ELR (cell line): ENCODE measurements at places on chromosomes 11 and 22.

GRCh38 chr11:71435278-71435951, 12.8 kb downstream of the DHCR7 start:
- DNase-seq, result no peak

GRCh38 chr22:45493286-45493771, 9.4 kb upstream of the FBLN1 start:
- no peak for DNase-seq

DNA sequence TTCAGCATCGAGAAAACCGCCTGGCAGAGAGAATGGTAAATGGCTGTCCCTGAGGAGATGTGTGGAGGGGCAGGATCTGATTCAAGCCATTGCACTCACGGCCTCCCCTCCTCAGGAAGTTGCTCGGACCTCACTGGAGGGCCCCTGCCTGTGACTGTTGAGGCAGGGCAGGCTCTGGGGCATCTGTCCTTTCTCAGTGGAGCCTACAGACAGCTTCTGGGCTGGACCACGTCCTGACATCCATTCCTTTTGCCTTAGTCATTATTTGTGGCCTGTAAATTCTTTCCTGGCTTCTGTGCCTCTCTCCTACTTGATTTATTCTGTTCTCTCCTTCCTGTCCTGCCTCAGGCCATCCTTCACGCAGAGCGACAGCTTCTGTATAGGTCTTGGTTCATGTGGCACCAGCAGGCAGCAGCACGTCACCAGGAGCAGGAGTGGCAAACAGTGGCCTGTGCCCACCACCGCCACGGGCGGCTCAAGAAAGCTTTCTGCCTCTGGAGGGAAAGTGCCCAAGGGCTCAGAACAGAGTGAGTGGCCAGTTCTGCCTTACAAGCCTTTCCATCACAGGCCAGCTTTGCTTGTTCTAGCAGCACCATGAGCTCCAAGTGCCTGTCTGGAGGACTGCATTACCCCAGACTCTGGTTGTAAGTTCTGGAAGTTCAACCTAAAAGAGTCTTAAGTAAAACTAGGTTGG, 59.6 kb downstream of the PISD start:
- peak; percentile 95 for DNase-seq

- peak; percentile 73 for DNase-seq
These were observed 72.0 kb downstream of the SYN3 start for GRCh38 chr22:32985899-32986765.

GRCh38 chr11:64095273-64095817, 59.6 kb downstream of the FLRT1 start:
- no peak for DNase-seq

GRCh38 chr22:49450498-49450897, 377.2 kb downstream of the BRD1 start:
- no peak for DNase-seq

DNA sequence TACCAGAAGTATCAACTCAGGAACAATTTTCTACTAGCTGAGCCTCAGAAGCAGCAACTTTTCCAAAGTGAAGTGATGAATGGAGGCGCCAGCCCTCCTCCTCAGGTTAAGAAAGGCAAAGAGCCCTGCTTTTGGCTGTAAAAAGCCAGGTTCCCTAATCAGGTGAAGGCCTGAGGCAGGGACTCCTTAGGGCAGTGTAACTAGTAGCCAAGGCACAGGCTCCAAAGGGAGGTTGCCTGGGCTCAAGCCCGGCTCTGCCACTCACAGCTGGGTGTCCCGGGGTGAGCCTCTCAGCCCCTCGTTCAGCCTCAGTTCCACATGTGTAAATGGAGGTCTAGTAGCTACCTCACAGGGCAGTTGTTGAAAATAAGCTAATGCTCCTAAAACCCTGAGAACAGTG, 19.5 kb downstream of the TSKU start:
- DNase-seq, result no peak

DNA sequence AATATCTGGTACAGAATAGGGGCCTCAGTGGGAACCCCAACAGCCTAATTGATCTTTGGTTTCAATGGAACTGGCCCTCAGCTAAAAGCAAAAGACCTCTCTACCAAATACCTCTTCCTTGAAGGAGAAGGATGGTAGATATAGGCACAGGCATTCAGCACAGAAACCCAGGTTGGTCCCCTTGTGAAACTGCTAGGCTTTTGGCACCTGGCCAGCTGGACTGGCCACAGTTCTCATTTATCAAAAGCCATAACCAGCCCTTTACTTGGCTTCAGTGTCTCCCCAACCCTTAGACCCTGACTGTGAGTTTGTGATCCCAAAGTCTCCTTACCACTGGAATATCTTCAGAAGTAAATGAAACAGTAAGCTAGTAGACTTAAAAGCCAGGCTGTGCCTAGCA, 152.9 kb downstream of the TENM4 start:
- no peak for DNase-seq

DNA sequence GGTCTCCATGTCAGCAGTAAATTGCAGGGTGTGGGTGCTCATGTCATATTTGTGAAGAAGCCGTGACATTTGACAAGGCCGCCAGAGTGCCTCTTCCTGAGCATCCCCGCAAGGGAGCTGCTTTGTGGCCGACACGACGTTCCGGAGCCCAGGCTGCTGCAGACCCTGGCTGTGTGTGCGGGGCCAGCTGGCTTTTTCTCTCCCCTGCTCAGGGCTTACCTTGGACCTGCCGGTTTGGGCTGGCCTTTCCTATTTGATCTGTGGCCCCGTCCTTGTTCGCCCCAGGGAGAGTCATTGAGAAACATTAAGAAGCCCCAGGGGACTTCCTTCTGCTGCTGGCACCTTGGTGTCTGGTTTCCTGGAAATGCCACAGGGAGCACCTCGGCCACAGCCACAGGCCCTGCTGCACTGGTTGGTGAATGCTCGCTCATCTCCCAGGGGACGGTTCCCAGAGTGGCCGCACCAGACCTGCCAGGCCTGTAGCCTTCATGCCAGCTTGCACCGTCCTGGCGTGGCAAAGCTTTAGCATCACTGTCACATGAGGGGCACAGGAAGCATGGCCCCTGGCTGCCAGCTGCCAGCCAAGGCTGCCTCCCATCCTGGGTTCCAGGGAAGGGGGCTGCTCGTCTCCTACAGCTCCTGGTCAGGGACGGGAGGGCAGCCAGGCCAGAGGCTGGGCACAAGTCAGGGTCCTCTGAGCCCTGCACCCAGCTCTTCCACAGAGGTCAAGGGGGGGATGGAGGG, 5.4 kb downstream of the GRK2 start:
- DNase-seq, result no peak

DNA sequence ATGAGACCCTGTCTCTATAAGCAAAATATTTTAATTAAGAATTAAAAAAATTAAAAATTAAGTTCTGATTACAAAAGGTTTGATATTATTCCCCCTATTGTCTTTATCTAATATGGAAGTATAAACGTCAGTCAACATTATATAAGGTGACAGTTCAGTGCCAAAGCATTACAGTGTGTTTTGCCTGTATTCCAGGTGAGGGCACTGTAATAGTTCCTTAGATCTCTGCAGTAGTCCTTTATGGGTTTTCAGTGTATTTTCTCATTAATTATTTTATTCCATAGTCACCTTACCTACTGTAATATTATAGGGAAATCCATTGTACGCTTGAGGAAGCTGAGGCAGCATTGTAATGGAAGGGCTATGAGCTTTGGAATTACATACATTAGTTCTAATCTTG, 33.0 kb downstream of the FAR1 start:
- DNase-seq, result no peak

- DNase-seq, result no peak
These were observed 2.5 kb downstream of the SLC22A25 start for GRCh38 chr11:63240791-63241379.

DNA sequence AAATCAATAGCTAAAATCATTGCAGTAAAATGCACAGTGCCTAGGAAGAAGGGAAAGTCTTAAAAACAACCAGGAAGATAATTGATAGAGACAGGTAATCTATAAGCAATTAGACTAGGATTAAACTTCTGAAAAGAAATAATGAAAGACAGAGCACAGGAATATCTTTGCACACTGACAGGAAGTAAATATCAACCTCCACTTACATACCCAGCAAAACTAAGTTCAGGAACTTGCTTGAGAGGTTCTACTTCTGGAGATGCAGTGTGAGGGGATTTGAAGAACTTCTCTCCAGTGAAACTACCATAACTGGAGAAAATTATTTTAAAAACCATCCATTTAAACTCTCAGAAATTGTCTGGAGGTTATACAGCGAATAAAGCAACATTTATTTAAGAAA, 104.1 kb downstream of the EHF start:
- no peak for DNase-seq

DNA sequence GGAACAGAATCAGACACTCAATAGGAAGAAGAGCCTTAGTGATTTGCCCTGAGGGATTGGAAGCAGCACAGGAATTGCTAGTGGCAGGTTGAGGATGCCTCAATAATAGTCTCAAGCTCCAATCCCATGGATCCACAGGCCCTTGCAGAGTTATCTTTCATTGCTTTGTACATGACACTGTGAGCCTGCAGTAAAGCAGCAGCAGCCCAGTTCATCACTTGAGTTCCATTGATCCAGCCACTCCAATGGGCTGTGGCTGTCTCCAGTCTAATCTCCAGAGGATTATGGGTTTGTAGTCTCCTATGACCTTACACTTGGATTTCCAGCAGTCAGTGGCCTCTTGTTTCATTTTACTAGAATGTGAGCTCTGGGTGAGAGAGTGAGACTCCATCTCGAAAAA, 45.4 kb downstream of the AAMDC start:
- DNase-seq, result no peak

DNA sequence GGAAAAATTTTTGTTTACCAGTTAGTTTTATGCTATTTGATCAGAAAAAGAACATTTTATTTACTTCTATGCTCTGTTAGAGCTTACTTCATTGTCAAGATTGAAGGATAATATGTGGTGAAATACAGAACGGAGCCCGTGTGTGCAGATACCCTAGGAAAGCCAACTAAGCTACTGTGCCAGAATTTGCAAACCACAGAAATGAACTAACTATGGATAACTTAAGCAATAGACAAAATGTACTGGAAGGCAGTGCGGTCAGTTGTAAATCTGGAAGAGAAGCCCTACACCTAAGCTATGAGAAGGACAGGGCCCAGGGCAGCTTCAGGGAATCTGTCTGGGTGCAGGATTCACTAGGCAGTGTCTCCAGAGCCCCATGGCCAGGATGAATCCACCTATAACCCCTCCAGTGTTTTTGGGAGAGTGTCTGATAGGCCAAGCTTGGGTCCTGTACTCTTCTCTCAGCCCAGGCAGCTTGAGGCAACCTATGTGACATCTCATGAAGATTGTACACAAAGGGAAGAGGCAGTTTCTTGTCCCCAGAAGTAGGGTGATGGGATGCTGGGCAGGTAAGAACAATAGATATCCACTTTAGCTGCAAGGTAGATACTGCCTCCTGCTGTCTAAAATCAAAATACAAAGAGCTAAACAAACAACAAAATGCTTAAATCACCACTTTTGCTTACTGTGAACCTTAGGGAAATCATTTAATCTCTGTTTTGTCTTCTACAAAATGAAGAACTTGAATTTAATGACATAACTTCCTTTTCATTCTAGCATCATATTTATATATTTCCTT, 12.1 kb downstream of the MMP7 start:
- peak; percentile 9 for DNase-seq

- DNase-seq, result no peak
These were observed 363.1 kb downstream of the MN1 start for GRCh38 chr22:27438271-27438980.

GRCh38 chr11:77374611-77375031, 73.1 kb upstream of the GDPD4 start:
- DNase-seq, result peak; percentile 54

DNA sequence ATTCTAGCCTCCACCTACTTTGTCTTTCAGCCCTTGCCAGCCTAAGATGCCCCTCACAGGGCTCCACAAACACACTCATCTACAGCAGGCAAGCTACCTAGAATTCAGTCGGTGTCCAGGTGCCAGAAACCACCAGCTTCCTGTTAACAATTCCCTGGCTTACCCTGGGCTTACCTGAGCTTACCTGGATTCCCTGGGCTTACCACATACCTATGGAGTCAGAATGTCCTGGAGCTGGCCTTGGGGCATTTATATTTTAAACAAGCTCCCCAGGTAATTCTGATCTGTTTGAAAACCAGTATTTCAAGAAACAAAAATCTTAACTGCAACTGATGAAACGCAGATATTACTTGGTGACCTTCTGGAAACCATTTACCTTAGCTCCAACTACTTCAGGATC, 123.6 kb downstream of the SLC1A2 start:
- no peak for DNase-seq

DNA sequence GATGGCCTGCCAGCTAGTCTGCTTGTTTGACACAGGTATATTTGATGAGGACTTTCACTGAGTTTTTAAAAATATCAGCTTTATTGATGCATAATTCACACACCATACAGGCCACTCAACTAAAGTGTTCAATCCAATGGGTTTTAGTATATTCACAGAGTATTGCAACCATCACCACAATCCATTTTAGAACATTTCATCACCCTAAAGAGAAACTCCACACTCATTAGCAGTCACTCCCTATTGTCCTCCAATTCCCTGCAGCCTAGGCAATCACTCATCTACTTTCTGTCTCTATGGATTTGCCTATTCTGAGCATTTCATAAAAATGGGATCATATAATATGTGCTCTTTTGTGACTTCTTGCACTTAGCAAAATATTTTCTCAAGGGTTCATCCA, 397.9 kb upstream of the NARS2 start:
- no peak for DNase-seq

DNA sequence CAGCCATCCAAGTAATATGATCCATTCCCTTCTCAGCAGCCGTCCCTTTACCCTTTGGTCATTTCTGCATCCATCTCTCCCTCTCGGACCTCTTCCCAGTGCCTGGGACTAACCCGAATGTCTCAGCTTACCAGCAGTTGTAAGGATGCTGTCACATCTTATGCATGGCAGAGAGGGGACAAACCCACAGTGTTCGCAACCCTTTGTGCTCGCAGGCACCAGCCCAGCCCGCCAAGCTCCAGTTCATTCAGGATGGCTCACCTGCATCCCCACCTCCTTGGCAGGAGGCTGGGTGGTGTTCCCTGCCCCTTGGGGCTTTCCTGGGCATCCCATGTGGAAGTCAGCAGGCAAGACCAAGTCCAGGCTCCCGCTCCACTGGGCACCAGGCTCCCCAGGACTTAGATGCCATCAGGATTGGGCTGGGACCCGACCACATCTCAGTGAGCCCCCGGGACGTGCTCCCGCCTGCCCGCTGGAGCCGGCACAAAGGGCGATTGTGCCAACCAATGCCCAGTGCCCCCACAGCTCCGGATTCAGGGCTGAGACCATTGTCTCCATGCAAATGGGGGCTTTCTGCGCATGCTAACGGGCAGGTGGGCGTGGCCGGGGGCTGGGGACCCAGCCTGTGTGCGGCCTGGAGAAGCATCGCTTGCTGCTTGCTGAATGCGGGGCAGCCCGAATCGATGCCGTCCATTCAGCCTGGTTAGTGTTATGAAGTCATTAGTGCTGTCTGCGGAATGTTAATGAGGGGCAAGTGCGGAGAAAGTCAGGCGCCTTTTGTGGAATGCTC, 108.6 kb downstream of the KCNQ1OT1 start:
- no peak for DNase-seq

DNA sequence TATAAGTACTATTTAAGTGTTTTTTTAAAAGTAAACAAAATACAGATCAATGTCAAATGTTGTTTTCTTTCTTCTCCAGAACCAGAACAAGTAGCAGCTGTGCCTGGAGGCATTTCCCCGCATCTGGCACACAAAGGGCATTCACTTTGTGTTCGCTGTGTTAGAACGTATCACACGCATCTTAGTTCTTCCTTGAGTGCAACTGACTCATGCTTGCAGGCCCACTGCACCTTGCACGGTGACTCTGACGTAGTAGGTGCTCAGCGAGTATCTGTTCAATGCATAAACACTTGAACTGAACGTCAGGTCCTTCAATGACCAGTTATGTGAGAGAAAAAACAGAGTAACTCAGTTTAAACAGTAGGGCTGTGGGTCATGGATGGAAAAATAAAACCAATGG, 3.5 kb downstream of the IFT27 start:
- DNase-seq, result no peak

GRCh38 chr11:126662035-126662790, 306.7 kb downstream of the ST3GAL4 start:
- no peak for DNase-seq
